ENCODE measurements at places on chromosomes 5 and 9. TPM values are rescaled to one million over a fixed set of nuclear protein-coding genes. Genes with fewer than 3 reads are reported as not detected.

Gene CATSPER3
- not detected for total RNA-seq

DNA sequence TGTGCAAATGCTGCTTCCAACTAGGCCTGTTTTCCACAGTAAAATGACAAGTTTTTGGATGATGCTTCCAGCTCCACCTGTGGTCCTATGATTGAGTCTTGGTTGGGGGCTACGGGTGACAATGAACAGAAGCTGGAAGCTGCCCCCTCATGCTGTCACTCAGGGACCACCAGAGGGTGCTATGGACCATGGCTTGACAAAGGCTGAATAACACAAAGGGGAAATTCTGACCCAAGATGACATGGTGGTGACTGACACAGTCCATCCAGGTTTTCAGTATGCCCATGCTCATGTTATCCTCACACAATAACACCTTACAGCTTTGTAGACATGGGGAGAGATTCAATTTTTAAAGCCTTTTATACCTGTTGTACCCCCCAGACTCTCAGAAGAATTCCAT lies 23.9 kb upstream of the SAP30L start:
- no peak for DNase-seq

DNA sequence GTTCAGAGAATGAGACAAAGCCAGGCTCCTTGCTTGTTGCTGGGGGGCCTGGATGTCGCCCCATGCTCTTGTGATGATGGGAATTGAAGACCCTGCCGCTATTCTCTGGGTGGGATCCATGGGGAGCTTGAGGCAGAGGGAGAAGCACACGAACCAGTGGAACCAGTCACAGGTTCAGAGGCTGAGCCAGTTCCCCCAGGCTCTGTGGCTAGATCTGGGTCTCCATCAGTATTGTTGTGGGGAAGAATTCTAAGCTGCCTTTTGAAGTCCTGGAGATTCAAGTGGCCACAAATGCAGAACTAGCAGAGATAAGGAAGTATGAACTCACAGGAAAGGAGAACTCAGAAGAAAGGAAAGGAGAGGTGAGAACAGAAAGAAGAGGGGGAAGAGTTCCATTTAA lies 219.4 kb downstream of the MSX2 start:
- no peak for DNase-seq

GRCh38 chr9:88933607-88934379 lies 57.5 kb upstream of the S1PR3 start:
- no peak for DNase-seq

DNA sequence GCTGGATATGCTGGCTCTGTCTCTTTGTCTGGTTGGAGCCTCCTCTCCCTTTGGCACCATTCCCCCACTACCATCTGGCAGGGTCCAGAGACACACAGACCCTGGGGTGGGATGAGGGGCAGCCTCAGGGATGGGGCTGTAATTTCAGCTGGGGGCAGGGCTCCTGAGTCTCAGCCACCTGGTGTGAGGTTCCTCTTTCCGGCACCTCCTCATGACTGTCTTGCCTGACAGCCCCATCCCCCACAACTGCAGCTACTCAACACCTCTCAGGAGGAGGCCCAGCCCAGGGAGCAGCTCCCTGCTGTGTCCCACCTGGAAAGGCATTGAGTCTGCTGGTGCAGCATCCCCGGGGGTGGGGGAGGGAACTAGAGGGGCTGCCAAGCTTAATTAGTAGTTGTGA lies 11.7 kb upstream of the RPS14 start:
- DNase-seq, result no peak

All from pulmonary artery endothelial cell (primary cell).